ENCODE measurements at places on chromosomes 7 and 10.

- DNase-seq: no peak
Measured at GRCh38 chr7:27863880-27864279, 123.9 kb downstream of the TAX1BP1 start.

DNA sequence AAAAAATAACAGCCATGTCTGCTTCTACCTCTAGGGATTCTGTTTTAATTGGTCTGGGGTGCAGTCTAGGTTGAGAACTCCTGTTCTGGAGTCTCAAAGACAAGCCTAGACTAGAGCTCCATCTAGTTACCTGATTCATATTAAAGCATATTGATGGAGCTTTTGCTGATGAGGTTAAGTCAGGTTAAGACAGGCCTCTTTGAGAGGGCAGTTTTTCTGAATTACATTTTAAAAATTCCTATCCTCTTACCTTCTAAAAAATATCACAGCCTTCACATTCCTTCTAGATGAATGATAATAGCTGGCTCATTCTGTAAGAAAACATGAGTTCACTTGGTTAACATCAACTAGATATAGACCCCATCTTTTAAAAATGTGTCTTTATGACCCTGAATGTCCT lies 28.9 kb downstream of the MGAM start:
- DNase-seq: no peak

DNA sequence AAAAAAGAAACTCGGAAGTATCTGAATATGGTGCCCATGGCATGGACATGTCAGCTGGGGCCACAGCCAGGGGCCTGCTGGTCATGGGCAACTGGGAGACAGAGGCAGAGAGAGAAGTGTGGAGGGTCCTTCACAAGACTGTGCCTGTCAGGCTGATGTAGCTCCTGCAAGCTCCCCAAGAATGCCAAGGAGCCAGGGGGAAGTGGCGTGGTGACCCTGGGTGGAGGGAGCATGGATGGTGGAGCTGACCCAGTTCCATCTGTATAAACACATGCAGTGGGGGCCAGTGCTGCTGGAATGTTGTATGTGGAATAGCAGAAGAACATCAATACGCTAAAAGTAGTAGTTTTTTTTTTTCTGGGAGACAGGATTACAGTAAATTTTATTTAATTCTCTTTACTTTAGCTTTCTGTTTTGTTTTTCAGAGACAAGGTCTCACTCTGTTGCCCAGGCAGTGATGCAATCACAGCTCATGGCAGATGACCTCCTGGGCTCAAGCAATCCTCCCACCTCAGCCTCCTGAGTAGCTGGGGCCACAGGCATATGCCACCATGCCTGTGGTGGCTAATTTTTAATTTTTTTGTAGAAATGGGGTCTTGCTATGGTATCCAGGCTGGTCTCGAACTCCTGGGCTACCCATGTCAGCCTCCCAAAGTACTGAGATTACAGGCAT lies 10.5 kb upstream of the ZMIZ2 start:
- DNase-seq: no peak

DNA sequence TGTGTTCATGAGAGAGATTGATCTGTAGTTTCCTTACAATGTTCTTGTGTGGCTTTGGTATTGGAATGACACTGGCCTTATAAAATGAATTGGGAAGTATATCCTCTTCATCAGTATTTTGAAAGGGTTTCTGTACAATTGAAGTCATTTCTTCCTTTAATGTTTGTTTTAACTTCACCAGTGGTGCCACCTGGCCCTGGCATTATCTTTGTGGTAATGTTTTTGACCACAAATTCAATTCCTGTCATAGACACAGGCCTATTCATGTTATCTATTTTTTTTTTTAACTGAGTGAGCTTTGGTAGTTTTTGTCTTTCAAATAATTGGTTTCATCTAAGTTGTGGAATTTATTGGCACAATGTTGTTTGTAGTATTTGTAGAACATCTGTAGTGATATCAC lies 127.7 kb downstream of the CDK14 start:
- no peak for DNase-seq

DNA sequence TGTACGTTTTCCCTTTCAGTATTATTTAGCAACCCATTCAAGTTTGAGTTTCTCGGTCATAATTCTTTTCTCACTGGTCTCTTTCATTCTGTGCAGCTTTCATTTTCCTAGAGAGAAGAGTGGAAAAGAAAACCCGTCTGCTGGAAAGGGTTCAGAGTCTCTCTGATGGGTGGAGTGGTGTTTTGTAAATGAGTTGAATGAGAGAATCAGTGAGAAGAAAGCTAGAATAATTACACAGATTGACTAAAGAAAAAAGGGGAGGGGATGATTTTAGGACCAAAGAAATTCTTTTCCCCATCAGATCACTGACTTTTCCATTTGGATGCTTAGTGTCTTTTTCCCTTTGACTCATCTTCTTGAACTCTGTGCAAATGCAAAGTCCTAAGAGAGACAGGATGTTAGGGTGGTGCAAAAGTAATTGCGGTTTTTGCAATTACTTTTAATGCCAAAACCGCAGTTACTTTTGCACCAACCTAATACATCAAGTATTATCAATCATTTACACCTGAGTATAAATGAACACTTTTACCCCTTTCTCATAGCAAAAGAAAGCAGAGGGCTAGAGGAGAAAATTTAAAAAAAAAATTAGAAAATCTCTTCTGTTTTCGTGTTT lies 242.1 kb upstream of the SP4 start:
- DNase-seq: no peak

DNA sequence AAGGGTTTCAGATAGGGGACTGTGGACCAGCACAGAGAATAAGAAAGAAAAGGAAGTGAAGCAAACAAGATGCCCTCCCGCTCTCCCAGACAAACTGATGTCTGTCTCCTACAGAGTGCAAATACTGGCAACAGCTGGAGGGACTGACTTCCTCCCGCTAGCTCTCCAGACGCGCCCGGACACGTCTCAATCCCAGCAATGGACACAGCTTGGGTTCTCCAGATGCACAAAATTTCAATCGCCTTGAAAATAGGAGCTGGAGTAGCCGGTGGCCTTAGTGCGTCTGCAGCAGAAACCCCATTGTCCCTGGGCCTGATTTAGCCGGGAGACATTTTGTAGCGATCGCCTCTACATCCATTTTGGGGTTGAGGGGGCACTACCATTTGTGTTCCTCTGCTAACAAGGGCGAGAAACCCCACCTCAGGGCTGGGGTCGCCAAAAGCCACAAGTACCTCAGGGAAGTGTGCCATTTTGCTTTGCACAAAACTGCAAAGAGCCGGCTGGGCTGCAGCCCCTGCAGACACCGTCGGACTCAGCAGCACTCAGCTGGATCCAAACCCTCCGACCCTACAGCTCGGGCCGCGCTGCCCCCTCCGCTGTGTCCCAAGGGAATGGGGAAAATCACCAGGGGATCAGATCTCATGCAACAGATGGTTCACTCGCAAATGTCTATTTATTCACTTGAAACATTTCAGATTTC lies 5.9 kb downstream of the CPA2 start:
- DNase-seq: peak; percentile 36

DNA sequence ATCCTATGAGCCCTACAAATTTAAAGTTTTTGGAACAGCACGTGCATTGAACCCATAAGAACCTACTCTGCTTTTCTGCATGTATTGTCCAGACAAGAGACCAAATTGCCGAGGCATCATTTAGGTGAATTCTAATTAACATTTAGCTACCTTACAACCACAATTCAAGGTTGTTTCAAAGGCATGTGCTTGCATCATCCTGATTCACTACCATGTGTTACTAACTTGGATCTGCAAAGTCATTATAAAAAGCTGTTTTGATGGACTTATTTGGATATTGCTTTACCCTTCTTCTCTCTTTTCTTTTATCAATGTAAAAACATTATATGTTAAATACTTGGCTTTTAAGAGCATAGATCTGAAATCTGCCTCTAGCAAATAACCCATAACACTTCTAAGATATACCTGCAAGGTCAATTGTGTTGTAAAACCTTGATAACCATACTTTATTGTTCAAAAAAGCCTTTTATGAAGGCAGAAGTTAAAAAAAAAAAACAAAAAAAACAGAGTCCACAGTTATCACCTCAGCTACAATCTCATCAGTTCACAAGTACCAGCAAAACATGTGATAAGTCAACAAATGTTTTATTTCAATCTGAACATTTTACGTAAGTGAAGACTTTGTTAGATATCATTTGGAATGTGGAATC lies 51.9 kb downstream of the CFTR start:
- DNase-seq: no peak

DNA sequence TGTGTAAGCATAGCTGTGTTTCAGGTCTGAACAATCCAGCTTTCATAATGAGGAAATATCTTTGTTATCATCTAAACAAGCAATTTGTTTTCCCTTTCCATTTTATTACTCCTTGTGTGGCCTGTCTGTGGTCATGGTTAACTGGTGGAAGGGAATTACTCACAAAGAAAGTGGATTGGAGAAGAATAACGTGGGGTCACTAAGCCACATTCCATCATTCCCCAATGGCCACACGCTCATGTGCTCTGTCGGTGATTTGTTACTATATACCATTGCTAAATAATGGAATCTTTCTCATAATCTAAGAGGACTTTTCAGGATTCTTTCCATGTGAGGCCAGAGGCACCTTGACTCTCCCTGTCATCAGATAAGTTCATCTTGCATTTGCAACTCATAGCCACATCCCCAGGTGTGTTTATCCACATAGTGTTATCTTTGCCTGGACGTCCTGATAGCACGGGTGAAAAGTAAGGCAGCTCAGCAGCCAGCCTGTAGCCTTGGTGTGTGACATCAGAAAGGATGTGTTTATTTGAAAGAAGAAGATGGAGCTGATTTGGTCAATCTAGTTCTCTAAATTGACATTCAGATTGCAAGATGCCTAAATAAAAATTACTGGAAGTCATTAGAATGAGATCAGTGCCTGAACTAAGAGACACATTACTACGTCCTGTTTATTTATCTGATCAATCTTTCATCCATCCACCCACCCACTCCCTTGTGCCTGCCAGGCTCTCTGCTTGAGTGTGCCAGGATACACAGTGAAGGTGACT lies 128.9 kb downstream of the CELF2 start:
- DNase-seq: no peak

GRCh38 chr10:30784897-30785605 lies 155.5 kb upstream of the LYZL2 start:
- DNase-seq: peak; percentile 23

DNA sequence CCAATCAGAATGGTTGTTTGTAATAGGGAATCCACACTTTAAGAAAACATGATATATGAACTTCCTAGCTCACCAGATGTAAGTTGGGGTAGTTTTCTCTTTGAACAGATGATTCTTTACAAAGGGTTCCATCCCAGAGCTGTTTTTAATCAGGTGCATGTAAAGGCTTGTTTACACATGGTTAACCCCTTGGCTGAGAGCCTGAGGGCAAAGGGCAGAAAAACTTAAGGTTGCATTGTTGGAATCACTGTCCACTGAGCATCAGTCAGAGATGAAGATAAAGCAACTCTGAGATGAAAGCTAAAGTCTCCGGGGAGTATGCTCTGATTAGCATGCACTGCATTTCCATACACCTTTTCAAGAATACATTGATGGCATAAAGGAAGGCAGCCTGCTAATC lies 518.2 kb downstream of the SORCS3 start:
- DNase-seq: no peak

- DNase-seq: peak; percentile 86
Measured at GRCh38 chr10:106714734-106715555, 449.6 kb downstream of the SORCS1 start.

- DNase-seq: no peak
Measured at GRCh38 chr7:85602196-85602595, 415.3 kb upstream of the SEMA3D start.

DNA sequence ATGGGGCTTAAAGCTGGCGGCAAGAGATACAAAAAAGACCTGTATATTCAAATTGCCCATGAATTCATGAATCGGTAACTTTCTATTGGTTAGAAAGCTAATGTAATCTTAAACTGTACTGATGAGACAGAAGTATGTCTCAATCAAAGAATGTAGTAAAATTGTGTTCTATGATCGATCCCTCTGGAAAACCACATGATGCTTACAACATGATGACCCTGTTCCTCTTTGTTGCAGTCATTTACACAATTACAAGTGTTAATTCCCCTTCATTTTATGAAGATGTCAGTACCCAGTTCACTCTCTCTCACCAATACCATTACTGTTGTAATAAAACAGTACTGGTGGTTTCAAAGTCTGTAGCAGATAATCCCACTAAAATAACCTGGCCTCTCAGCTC lies 10.1 kb downstream of the KIF5B start:
- peak; percentile 78 for DNase-seq

DNA sequence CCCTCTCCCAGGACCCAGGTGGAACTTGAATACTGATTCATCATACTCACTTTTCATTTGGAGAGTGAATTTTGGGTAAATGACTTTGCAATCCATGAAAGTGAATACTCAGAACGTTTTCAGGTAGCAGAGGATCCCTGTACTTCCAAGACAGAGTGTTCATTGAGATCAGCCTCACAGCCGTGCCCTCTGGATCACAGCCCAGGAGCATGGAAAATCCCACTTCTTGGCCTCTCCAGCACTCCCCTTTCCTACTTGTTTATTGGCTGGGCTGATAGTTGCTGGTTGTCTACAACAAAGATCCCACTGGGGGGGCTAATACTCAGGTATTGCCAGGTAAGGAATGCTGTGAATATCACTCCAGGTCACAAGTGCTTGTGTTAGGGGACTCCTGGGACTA lies 5.9 kb downstream of the GCK start:
- no peak for DNase-seq
